Activated naive CD8-positive, alpha-beta T cell treated with anti-CD3 and anti-CD28 coated beads, Interleukin-2, amount 10 ng/mL, durations not matched to agents 7 days and 5 days (primary cell): ENCODE measurements at places on chromosomes 16 and 17.

- DNase-seq: no peak
Observed at GRCh38 chr17:32672711-32673110, 185.9 kb downstream of the CDK5R1 start.

DNA sequence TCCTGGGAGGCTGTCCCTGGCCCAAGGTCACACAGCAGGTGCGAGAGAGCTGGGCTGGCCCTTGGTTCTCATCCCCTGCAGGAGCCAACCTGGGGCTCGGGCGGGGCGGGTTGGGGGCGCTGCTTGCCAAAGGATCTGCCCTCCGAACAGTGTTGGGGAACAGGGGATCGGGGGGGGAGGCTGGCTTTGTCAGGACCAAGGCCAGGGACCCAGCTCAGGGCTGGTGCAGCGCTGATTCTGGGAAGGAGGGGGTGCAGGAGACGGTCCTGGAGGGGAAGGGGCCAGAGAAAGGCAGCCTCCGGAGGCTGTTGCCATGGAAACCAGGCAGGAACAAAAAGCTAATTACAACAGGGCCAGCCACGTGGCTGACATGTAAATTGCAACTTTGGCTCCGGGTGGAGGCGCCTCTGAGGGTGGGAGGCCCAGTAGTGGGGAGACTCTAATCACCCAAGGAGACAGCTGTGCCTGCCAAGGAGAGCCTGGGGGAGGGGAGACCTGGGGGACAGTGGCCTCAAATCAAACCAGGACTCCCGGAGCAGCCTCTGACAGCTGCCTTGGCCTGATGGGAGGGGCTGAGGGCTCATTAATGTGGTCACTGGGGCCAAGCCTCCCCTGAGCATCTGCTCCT, 1.3 kb downstream of the TUBB3 start:
- DNase-seq: peak; percentile 64

GRCh38 chr16:73997340-73997711, 299.3 kb upstream of the PSMD7 start:
- no peak for DNase-seq

DNA sequence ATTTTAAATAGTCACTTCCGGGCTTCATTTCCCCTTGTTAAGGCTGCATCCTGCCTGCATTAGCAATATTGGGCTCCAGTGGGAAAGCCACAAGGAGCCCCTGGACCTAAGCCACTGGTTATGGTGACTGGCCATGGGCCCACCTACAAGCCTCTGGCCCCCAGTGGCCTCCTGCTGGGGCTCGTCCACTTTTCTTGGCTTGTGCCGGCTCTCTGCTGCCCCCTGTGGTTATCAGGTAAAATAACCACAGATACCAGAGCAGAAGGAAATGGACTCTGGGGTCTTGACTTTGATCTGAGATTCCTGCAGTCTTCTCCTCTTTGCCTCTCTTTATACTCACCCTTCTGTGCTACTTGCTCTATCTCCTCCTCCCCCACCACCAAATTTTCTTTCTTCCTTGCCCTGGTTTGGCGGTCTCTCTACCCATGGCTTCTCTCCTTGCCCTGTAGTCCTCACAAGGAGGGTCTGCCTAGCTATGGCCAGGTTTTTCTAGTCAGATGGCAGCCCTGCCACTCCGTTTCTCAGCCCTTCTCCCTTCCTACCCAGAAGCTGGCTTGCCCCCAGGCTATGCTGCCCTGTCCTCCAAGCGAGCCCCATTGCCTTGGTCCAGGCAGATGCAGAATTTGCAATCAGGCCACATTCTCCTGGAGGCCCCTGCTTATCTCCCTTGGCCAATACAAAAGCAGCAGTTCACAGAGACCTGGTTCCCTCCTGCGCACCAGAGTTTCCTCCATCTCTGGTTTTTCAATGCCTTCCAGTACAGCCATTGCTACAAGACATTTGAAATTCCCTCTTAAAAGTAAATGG, 82.9 kb upstream of the RCVRN start:
- DNase-seq: peak; percentile 36

- no peak for DNase-seq
Observed at GRCh38 chr16:54511222-54511731, 224.7 kb upstream of the IRX3 start.

DNA sequence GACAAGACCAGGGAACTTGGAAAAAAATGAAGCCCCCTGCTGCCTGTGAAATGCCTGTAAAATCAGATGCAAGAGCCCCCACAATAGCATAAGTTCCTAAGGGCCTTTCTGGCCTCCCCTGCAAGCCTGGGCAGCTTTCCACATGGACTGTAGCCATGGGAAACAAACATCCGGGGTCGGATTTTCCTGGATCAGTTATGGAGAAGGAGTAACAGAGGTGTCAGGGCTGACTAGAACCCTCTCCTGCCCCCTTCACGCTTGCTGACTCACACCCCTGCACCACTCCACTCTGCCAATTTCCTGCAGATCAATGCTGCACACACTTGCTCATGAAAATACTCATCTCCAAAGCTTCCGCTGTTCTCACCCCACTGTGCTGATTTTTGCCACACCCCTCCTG, 258.6 kb downstream of the CBLN1 start:
- DNase-seq: no peak

- no peak for DNase-seq
Observed at GRCh38 chr17:74780443-74781238, 4.5 kb upstream of the NAT9 start.

- DNase-seq: peak; percentile 62
Observed at GRCh38 chr16:31063843-31064611, 10.0 kb downstream of the ZNF668 start.

- peak; percentile 54 for DNase-seq
Observed at GRCh38 chr17:17494870-17495535, 1.2 kb downstream of the RASD1 start.
